DMS53 (cell line): ENCODE measurements at places on chromosomes 11 and 22.

- DNase-seq: peak; percentile 94
Measured at GRCh38 chr11:123654566-123655081, at the start of gene SCN3B. TSS of gene SCN3B (minus strand) at chr11:123654624. CDS start at chr11:123653801, 823 bp downstream.

GRCh38 chr11:113504586-113504985 is 29.4 kb upstream of the DRD2 start:
- no peak for DNase-seq

GRCh38 chr11:299951-300735 is 817 bp upstream of the IFITM5 start:
- no peak for DNase-seq

GRCh38 chr11:105468154-105468553 is 141.7 kb upstream of the GRIA4 start:
- DNase-seq: no peak
